Suprapubic skin (tissue), 4 donors: ENCODE measurements at places on chromosomes 3 and 15. TPM values are rescaled to one million over a fixed set of nuclear protein-coding genes. Genes with fewer than 3 reads are reported as not detected.

The KLHL25 gene
- 14.4 TPM for total RNA-seq

The OR5K2 gene
- total RNA-seq = not detected

DNA sequence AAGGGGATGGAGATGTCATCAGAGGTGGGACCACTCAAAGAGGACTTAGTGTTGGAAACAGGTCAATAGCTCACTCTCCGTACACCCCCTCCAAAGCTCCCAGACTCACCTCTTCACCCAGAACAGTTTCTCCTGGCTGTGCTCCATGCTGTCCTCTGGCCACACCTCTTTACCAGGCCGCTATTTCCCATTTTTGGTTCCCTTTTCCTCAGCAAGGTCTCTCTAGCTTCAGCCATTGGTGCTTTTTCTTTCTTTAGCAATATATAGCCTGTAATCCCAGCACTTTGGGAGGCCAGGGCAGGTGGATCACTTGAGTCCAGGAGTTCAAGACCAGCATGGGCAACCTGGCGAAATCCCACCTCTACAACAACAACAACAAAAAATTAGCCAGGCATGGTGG lies 123.6 kb upstream of the SMAD3 start:
- no peaks in the 10 kb centered on the region for H3K27me3 ChIP-seq
- H3K4me1 ChIP-seq = peaks cover 18% of the 10 kb centered on the region
- H3K4me3 ChIP-seq = no peak overlapping the region
- DNase-seq = peak; percentile 33
- no peaks in the 10 kb centered on the region for H3K36me3 ChIP-seq
- H3K27ac ChIP-seq = no peak overlapping the region

- no peak overlapping the region for H3K27ac ChIP-seq
- no peaks in the 10 kb centered on the region for H3K36me3 ChIP-seq
- DNase-seq = no peak
- no peaks in the 10 kb centered on the region for H3K27me3 ChIP-seq
- H3K4me1 ChIP-seq = no peaks in the 10 kb centered on the region
Observed at GRCh38 chr3:168285506-168285905, 189.8 kb upstream of the GOLIM4 start.

DNA sequence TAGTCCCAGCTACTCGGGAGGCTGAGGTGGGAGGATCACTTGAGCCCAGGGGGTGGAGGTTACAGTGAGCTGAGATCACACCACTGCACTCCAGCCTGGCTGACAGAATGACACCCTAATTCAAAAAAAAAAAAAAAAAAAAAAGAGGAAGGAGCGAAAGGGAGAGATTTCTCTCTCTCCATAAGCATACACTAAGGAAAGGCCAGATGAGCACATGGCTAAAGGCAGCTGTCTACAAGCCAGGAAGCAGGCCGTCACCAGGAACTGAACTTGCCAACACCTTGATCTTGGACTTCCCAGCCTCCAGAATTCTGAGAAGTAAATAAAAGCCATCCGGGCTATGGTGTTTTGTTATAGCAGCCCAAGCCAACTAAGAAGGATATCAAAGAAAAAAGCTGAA lies 7.5 kb downstream of the SRGAP3 start:
- H3K27me3 ChIP-seq = no peaks in the 10 kb centered on the region
- H3K4me3 ChIP-seq = no peak overlapping the region
- DNase-seq = no peak
- H3K27ac ChIP-seq = no peak overlapping the region

DNA sequence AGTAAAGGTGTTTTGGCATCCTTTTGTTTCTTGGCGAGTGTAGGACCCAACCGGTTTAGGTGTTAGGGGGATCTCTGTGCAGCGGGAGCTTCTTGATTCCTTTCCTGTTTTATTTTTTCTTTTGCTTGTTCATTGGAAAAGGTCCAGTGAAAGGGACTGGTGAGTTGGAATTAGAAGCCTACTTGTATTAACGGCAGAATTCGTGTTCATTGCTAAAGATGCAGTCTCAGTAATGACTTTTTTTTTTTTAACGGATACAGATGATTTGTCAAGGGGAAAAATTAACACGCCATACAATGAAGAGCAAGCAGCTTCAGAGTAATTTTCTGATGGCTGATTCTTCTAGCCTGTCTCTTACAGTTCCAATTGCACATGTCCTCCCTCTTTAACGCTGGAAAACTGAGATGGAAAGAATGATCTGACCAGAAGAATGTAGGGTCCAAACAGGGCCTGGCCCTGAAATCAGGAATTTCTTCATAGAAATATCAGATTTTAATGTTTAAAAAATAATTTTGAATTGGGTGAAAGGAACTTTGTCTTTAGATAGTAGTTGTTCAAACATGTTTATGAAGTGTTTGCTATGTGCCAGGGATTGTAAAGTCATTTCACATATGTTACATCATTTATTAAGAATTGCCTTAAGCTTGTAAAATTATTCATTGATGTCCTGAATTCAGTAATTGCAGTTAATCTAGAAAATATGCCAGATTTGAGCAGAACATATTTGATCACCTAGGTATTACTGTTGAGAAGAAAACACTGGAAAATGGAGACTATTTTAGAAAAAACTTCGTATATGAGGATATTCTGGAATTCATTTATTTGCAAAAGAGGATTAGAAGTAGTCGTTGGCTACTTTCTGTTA lies 1.4 kb downstream of the MAPK6 start:
- H3K27ac ChIP-seq = peak overlapping the region; percentile 96
- no peak for DNase-seq
- H3K36me3 ChIP-seq = no peaks in the 10 kb centered on the region
- no peaks in the 10 kb centered on the region for H3K27me3 ChIP-seq
- peak overlapping the region; percentile 62 for H3K4me3 ChIP-seq
- H3K4me1 ChIP-seq = peaks cover 32% of the 10 kb centered on the region
